ENCODE measurements at places on chromosomes 12 and 14.

- DNase-seq, result no peak
Measured at GRCh38 chr12:51970904-51971646, 19.6 kb downstream of the ACVR1B start.

GRCh38 chr12:24695657-24696329 lies 253.1 kb downstream of the BCAT1 start:
- DNase-seq, result no peak

GRCh38 chr14:102593825-102594137 lies 1.3 kb downstream of the RCOR1 start:
- peak; percentile 21 for DNase-seq

GRCh38 chr14:76090616-76091391 lies 60.9 kb upstream of the GPATCH2L start:
- DNase-seq, result no peak

- DNase-seq, result no peak
Measured at GRCh38 chr12:126347421-126347820, 1282.2 kb downstream of the AACS start.

GRCh38 chr14:28307506-28307905 lies 459.1 kb upstream of the FOXG1 start:
- DNase-seq, result no peak

DNA sequence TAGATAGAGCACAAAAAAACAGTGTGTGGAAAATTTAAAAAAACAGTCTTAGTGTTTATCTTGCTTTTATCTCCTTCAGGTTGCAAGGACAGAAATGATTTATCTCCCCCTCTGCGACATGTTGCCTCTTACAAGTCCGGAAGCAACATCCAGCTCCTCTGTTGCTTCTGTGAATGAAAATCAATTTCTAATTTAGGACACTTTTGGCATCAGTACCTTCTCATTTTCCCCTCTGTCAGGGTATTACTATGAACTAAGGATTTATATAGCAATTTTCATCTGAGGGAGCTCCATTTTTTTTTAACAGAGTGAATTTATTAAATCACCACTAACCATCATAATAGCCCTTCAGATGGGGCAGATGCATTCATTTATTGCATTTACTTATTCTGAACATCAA lies 116.6 kb upstream of the PLXNC1 start:
- no peak for DNase-seq

DNA sequence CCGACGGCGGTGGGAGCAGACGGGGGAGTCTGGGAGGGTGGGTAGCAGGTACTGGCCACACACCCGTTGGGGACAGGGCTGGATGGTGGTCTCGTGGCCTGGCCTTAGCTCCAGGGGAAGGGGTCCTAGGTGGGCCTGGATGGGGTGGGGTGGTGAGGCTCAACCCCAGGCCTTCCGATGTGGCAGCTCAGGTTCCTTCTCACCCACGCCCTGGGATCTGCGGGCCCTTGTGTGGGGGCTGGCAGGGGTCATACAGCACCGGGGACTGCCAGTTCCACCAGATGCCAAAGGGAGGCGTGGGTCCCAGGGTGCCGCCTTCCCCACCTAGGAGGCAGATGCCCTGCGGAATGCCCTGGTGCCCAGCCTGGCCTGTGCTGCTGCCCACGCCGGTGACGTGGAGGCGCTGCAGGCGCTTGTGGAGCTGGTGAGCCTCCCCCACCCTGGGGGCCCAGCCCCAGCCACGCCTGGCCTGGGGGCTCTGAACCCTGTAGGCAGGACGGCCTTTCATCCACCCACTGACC lies 21.0 kb downstream of the ASPG start:
- no peak for DNase-seq

- DNase-seq, result no peak
Measured at GRCh38 chr14:89957376-89957775, 1.6 kb downstream of the TDP1 start.

DNA sequence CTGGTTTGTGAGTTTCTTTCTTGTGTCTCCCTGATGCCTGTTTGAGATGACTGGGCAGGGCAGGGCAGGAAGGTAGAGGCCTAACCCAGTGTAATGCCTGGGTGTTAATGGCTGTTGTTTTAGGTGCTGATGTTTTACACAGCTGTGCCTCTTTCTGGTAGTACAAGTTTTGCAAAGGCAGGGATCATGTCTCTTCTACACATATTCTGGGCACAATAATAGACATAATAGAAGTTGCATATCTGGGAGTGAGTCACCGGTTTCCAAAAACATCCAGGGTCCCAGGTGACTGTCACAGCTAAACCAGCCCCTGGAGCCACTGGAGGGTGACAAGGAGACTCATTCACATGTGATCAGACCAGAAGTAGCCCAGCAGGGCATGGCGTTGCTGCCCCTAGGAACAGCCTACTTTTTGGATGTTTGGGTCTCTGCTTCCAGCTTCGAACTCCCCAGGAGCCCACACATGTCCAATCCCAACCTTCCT lies 18.1 kb downstream of the TPCN1 start:
- DNase-seq, result no peak

DNA sequence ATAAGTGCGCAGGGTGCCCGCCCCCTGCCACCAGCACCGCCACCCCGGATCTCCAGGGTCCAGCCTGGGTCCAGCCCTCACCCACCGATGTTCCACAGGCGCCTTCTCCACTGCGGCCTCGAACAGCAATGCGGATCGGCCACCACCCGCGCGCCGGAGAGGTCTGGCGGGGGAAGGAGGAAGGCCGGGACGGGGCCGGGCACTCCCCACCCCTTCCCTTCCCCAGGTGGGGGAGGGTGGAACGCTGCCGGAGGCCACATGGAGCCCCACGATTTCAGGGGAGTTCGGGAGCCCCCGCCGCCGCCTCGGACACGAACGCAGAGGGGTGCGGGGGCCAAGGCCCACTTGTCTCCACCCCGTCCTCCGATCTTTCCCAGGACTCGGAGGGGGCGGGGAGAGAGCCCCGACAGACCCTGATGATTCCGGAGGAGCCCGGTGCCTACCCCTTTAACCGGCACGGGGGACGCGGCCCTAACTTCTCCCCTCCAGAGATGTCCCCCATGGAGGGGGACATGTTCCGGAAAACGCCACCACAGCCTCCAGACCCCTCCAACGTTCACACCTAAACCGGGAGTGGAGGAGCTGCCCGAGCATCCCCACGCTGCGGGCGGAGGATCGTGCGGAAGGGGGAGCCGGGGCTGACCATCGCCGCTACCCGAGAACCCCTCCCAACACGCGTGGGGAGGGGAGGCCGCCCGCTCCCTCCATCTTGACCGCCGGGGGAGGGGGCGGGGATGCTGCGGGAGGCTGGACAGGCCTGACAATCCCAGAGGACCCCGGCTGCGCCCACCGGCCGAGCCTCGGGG lies 1.1 kb downstream of the ATXN2 start:
- no peak for DNase-seq

- DNase-seq, result no peak
Measured at GRCh38 chr12:47686645-47687240, 19.1 kb downstream of the RPAP3 start.

DNA sequence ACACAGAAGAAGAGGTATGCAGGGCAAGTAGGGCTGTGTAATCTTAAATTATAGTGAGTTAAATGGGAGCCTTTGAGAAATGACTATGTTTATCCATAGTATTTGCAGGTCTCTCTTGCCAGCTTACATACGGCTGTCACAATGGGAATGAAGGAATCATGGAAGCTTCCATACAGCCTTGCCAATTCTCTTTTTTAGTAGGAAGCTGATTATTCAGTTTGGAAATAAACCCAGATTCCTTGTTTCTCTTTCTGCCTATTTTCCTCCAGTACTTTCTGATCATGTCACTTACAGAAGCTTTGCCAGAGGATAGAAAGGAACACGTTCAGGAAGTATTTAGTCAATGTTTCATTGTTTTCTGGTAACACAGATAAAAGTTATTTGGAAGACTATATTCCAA lies 217.4 kb upstream of the DIO2 start:
- DNase-seq, result no peak

DNA sequence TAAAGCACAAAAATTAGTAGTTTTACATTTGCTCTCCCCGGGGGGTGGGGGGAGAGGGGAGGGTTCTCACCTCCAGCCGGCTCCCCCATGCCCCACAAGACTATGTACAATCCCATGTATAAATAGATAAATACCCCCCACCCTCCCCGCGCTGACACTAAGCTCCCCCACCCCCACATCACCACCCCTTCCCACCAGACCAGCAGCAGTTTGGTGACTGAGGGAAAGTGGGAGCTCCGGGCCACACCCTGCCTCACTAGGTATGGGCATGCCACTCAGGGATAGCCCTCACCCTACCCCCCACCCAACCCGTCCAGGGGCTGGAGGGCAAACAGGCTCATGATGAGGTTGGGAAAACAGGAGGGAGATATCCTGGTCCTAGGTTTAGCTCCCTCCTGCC lies 1.9 kb upstream of the PRKAG1 start:
- no peak for DNase-seq

- no peak for DNase-seq
Measured at GRCh38 chr12:63782466-63782865, 2.8 kb downstream of the RXYLT1 start.

- DNase-seq, result no peak
Measured at GRCh38 chr12:81174664-81175063, 96.8 kb downstream of the ACSS3 start.

DNA sequence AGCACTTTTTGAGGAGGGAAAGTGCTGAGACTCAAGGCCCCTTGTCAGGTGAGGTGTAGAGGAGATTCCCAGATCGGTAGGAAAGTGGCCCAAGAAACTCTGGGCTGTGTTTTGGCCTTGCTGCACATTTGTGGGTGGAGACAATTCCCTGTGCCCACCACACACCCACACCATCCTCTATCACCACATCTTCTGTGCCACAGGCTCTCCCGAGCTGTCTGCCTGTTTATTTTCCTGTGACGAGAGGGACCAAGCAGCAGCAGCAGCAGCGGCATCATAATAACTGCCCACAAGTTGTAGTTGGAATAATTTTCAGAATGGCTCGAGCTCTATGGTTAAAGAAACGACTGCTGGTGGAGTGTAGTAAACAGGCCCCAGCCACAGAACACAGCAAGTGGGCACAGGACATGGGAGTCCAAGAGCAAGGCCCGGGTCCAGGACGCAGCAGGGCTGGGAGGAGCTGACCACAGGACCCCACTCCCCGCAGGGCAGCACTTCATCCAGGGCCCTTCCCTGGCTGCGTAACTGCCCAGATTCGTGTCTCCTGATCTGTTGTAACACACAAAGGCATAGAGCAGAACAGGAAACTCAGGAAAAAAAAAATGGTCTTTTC lies 55.6 kb upstream of the BCL2L14 start:
- no peak for DNase-seq

GRCh38 chr12:88646824-88647223 lies 66.6 kb upstream of the KITLG start:
- DNase-seq, result no peak

DNA sequence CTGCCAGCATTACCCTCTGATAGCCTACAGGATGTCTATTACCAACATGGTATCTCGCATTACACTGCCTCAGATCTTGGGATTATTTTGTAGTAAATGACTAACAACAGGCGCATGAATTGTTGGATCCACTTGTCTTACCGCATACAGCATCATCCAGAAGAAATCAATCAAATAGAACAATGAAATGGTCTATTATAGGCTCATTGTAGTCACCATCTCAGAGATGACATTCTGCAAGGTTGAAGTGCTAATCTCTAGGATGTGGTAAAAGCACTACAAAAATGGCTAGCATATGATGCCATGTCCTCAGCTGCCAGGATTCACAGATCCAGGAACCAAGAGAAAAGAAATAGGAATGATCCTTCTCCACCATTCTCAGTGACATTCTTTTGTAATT lies 52.0 kb downstream of the WASHC3 start:
- DNase-seq, result no peak

Measured in DMS 273 treated with DMSO at 0.1 percent for 48 hours (cell line).